ENCODE measurements at places on chromosomes 3 and 15. TPM values are rescaled to one million over a fixed set of nuclear protein-coding genes. Genes with fewer than 3 reads are reported as not detected.

- DNase-seq: peak; percentile 21
Observed at GRCh38 chr3:124676236-124676635, 54.0 kb upstream of the UMPS start.

LSAMP gene
- 0.59 TPM for total RNA-seq

DNA sequence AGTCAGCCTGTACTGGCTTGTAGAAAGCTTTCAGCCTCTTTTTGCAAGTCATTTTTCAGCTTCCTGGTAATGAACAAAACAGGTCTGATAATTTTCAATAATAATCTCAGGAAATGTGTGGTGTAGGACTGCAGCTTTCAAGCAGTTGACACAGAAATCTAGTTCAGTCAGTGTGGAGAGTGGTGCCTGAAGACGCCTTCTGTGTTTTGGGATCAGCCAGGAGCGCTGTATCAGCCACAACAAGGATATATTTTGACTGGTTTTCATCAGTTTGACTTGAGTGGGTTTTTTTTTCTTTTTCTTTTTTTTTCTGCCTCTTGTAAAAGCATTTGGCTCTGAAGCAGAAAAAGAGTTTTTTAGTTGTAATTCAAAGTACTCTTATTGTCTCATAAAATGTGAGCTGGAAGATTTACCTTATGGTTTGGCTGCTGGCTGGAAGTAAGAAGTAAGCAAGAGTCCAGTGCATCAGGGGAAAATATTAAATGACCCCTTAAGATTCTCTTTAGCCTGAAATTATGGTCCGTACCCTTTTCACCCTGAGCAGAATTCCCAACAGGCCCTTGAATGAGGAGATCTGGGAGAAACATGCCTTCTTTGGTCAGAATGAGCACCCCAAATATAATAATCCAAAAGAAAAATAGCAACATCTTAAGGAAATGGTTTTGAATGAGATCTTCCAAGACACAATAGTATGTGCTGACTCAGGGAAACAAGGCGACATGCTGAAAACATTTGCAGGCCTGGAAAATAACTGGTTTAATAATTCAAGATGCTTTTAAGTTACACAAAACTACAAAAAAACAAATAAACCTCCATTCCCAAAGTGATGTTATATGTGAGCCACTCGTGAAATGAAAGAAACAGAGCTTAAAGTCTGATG lies 332.7 kb upstream of the ADAMTS9 start:
- DNase-seq: no peak

DNA sequence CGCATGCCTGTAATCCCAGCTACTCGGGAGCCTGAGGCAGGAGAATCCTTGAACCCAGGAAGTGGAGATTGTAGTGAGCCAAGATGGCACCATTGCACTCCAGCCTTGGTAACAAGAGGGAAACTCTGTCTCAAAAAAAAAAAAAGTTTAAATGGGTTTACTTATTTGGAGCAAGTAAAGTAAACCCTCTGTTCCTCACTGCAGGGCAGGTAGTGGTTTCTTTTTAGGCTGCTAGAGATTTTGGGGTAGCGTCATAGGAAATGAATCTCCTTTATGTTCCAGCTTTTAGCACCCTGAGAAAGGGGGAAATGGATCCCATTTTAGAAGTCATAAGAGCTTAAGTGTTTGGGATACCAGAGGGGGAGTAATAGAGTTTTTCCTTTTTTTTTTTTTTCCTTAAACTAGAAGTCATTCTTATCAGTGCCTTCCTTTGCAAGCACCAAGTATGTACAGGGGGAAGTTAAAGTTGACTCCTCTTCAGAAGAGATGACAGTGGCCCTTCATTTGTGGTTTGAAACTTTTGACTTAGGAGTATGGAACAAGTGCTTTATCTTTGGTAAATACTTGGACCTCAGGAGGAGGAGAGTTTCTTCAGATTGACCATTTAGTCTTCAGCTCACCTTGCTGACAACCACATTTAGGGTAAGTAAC lies 8.0 kb downstream of the PXK start:
- DNase-seq: no peak

RTP3 gene
- not detected for total RNA-seq

DNA sequence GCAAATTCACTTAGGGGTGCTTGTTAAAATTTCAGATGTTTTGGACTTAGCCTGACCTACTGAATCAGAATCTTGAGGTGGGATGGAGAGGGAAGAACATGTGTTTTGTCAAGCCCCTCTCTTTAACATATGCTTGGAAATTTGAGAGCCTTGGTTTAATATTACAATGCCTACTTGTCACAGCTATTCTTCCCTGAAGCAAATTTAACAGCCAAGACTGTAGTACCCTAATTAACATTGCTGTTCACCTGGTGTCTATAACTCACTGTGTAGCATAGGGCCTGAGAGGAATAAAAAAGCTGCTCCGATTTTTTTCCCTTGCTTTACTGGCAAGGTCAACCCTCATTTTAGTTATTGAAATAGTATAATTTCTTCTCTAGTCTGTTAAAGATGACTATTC lies 880.1 kb downstream of the CADM2 start:
- DNase-seq: no peak

TYRO3 gene
- 13.8 TPM for total RNA-seq

- no peak for DNase-seq
Observed at GRCh38 chr15:66573348-66573718, 7.5 kb upstream of the LCTL start.

ANKRD63 gene
- total RNA-seq: not detected

DNA sequence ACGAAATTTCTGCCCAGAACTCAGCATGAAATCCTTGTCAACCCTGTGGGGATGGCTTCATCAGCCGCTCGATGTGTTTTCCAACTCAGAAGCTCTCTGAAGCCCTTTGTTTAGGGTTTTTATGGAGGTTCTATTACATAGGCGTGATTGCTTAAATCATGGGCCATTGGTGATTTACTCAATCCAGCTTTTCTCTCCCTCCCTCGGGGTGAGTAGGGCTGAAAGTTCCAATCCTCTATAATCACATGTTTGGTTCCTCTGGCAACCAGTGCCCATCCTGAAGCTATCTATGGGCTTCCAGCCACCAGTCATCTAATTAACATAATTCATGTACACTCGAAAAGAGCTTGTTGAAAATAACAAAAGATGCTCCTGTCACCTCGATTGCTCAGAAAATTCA lies 51.6 kb downstream of the GATM start:
- DNase-seq: no peak

CHCHD4 gene
- 21.1 TPM for total RNA-seq

FBN1 gene
- 208 TPM for total RNA-seq

DNA sequence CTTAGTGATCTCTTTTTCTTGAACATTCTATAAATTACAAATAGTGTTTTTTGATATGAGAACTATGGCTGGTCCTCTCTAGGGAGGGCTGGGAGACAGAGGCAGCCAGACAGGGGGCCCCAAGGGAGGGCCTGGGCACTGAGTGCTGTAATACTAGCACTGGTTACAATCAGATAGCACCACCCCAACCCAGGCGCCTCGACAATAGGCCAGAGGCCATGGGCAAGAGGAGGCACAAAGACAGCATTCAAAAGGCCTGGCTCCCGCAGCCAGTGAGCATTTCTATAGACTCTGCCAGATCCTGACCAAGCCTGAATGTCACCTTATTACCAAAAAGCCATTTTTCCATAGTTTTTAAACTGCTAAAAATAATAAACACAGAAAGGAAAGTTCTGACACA lies 158.5 kb downstream of the THRB start:
- DNase-seq: no peak

DNA sequence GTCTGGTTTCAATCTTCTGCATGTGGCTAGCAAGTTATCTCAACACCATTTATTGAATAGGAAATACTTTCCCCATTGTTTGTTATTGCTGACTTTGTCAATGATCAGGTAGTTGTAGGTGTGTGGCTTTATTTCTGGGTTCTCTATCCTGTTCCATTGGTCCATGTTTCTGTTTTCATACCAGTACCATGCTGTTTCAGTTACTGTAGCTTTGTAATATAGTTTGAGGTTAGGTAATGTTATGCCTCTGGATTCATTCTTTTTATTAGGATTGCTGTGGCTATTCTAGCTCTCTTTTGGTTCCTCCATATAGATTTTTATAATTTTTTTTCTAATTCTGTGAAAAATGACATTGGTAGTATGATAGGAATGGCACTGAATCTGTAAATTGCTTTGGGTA lies 58.3 kb downstream of the LRRC49 start:
- DNase-seq: no peak

DNA sequence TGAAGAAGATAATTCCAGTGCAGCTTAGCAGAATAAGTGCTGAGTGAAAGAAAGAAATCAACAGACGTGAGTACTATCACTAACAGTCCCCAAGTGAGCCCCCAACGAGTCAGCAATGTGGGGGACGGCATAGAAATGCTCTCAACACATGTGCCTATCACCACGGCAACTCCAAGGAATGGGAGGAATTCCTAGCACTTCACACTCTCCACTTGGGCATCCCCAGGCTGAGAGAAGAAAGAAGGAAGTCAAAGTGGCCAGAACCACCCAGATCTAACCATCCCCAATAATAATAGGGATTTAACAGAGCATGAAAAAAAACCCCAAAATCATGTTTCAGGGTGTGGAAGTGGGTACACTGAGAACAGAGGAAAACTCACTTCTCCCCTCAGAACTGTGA lies 29.3 kb upstream of the CPNE4 start:
- DNase-seq: no peak

DNA sequence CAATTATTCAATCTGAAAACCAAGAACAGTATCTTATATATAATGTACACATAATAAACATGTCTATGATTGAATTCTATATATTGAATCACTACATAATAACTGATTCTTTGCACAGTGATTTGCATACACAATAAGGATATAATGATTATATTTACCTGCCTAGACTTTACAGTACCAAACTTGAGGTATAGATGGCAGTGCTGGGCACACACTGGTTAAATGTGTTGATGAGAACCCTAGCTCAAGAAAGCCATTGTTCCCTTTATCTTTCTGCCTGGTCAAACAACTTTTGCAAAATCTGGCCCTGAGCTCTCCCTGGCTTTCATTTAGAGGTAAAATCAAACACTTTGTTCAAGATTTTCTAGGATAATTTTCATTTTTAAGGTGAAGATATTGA lies 697.7 kb downstream of the TUSC7 start:
- DNase-seq: no peak

DNA sequence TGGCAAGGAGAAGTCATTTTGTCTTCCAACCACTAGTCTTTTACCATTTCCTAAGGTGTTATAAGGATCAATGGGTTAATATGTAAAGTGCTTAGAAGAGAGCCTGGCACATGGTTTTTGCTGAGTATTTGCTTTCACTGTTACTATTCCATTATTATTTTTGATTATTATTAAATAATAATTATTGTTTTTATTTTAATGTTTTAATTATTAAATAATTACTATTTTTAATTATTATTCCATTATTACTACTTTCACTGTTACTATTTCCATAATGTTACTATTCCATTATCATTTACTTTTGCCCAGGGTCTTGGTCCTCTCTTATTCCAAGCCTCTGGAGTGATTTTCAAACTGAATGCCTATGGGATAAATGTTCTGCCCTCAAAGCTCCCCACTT lies 48.5 kb downstream of the FSTL1 start:
- DNase-seq: no peak

PCSK6 gene
- total RNA-seq: 0.48 TPM

SELENOS gene
- total RNA-seq: 145 TPM

DNA sequence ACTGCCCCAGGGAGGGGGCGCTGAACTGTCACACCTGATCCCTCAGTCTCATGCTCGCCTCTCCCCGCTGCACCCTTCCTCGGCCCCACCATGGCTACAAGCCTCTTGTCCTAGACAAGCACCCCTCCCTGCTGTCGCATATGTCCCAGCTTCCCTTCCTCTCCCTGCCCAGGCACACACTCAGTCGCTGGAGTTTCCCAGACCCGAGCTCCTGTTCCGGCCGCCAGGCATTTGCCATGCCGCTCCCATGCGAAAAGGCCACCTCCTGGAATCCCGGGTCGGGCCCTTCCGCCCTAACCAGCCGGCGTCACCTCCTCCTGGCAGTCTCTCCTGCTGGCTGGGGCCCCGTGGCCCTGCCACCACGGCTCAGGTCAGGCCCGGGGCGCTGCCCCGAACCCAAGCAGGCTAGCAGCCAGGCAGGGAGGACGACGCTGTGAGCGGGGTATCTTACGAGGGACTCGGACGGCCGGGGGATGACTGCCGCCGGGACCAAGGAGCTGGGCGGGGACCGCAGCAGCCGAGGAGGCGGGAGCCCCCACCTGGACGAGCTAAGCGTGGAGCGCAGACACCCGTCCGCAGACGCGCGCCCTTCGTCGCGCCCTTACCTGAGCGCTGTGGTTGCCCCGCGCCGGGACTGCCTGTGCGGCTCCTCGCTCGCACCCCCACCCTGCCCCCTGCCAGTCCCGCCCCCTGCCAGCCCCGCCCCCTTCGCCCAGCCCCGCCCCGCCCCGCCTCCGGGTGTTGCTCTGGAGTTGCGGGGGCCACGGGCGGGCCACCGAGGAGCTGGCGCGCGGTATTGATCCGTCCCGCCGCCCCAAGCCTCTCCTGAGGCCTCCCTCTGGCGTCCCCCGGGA lies at the start of gene ALS2CL:
TSS of gene ALS2CL (minus strand) at position 642 of the 854 bp plus-strand sequence. CDS start 4,239 bp downstream, outside the sequence.
- DNase-seq: peak; percentile 32

UMPS gene
- total RNA-seq: 35.9 TPM

PRSS50 gene
- total RNA-seq: not detected

FBXW12 gene
- not detected for total RNA-seq

DNA sequence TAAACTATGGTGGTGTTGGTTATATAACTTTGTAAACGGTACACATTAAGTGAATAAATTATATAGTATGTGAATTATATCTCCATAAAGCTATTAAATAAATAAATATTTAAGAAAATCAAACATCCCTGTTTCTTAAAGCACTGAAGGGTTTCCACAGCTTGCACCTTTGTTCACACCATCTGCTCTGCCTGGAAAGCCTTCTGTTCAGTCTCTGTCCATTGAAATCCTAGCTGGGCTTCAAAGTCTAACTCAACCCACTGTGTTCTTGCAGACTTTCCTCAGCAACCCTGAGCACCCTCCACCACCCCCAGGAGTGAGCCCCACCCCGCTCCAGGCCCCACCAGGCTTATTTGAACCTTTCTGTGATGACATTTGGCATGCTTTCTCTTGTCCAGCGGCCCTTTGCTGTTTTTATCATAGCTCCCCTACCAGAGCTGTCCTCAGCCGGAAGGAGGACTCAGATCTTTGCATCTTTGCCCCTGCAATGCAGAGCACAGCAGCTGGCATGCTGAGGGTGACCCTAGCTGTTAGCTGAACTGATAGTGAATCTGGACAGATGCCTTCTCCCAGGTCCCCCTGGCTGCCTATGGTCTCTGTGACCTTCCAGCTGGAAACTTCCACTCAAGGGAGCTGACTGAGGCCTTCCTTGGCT lies 105.2 kb downstream of the DAPK2 start:
- no peak for DNase-seq

SLC22A14 gene
- total RNA-seq: 0.12 TPM

- DNase-seq: no peak
Observed at GRCh38 chr3:3699816-3700633, 99.2 kb upstream of the LRRN1 start.

PLCH1 gene
- 0.60 TPM for total RNA-seq

GCHFR gene
- 6.1 TPM for total RNA-seq

- no peak for DNase-seq
Observed at GRCh38 chr15:41483115-41483514, 10.6 kb upstream of the ITPKA start.

LRRC58 gene
- 50.5 TPM for total RNA-seq

DNA sequence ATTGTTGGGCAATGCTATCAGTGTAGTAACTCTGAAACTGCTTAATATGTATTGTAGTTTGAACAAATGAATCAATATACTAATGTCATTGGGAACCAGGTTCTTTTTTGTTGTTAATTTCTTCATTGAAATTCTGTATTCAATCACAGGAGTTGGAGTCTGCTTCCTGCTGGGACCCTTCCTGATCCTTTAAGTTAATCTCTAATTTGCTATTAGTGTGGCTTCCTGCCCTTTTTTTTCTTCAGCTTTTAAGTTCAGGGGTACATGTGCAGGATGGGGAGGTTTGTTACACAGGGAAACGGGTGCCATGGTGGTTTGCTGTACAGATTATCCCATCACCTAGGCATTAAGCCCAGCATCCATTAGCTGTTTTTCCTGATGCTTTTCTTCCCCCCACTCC lies 21.7 kb downstream of the GPR160 start:
- no peak for DNase-seq

Data from RPMI7951 (cell line).